ENCODE measurements at places on chromosomes 7 and 10.

GRCh38 chr10:103512591-103513379, 19.3 kb downstream of the NEURL1 start:
- DNase-seq = no peak

DNA sequence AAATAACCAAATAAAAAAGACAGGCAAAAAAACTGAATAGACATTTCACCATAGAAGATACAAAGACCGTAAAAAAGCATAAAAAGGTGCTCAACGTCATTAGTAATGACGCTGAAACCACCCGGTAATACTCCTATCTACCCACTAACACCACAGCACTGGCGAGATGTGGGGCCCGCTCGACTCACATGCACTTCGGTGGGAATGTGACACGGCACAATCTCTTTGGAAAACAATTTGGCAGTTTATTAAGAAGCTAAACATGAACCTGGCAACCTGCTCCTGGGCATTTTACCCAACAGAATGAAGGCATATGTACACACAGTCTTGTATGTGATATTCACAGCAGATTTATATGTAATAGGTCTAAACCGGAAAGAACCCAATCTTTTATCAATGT, 42.8 kb upstream of the NCAPG2 start:
- no peak for DNase-seq

GRCh38 chr7:118259115-118259514, 34.6 kb downstream of the ANKRD7 start:
- DNase-seq = no peak

GRCh38 chr7:42852531-42852930, 59.3 kb downstream of the C7orf25 start:
- no peak for DNase-seq

DNA sequence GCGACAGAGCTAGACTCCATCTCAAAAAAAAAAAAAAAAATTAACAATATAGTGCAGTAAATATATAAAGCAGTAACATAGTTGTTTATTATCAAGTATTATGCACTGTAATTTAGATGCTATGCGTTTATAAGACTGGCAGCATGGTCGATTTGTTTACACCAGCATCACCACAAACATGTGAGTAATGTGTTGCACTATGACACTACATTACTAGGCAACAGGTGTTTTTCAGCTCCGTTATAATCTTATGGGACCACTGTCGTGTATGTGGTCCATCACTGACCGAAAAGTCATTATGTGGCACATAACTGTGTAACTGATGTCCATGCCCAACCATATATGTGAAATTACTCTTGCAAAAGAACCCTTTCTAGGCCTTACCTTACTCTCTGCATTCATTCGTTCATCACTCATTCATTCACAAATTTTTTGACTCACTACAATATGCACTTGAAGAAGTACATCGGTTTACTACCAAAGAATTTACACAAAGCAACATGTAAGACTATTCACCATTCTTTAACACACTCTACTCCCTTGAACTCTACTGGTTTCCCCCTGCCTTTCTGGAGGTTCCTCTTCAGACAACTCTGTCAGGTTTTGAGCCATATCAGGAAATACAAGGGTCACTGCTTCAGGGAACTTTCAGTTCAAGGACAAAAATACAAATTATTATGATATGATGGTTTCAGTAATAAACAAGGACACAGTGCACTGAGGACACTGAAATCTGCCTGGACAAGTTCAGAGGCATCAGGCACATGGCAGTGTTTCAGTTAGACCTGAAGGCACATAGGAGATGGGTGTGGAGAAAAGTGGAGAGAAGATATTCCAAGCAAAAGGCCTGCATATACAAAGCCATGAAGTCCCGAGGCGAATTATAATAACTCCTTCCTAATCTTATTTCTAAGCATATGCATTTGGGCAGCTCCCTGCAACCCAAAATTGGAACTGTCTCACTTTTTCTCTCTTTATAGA, 17.4 kb downstream of the ITGB1 start:
- DNase-seq = no peak

DNA sequence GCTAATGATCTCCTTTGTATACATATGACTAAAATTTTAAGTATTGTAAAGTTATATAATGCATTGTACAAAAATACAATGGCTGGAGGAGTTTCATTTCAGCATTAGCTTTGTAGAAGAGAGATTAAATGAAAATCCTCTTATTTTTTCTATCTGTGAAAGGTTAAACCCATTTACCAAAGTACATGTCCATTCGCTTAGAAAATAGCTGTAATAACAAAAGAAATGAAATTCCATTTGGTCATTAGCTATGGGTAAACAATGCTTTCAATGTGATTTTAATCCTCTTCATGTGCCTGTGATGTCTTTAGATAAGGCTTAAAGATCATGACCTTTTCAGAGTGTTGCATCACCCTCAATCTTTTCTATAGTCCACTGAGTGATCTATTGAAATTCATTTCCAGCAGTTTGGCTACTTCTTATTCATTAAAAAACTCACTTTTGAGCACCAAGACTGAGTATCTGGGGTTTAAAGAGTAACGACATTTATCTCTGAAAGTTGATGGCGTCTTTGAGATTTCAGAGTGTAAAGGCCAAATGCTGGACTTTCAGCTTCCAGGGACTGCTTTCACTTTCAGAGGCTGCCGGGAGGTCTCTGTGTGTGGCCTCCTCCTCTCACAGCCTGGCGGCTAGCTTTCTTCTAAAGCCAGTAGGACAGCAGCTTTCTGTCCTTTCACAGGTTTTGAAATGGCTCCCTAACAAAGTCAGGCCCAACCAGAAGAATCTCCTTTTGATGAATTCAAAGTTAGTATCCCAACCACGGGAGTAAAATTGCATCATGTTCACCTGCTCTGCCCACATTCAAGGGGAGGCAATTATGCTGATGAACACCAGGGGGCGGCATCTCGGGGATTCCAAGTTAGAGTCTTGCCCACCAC, 701.4 kb upstream of the COBL start:
- no peak for DNase-seq

GRCh38 chr7:134419085-134419484, 39.8 kb downstream of the AKR1B1 start:
- no peak for DNase-seq

GRCh38 chr10:60291344-60291930, 98.2 kb downstream of the ANK3 start:
- DNase-seq = no peak

- no peak for DNase-seq
Observed at GRCh38 chr7:27053153-27053552, 42.6 kb downstream of the HOXA1 start.

GRCh38 chr10:81179324-81179723, 641.6 kb downstream of the SH2D4B start:
- no peak for DNase-seq

DNA sequence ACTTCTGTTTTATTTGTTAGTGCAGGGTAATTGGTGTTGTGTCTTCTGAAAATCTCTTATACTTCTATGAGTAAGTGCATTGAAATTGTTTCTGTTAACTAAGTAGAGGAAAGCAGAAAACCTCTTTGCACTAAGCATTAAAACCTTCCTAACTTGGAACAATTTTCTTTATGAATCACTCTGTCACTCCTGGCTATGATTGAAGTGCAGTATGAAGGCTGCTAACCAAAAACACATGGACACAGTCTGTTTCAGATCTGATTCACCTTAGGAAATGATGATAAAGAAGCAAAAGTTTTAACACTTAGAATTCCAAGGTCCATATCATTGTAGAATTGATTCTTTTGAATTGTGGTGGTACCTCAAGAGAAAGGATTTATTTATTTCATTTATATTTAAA, 41.9 kb downstream of the MET start:
- DNase-seq = no peak

DNA sequence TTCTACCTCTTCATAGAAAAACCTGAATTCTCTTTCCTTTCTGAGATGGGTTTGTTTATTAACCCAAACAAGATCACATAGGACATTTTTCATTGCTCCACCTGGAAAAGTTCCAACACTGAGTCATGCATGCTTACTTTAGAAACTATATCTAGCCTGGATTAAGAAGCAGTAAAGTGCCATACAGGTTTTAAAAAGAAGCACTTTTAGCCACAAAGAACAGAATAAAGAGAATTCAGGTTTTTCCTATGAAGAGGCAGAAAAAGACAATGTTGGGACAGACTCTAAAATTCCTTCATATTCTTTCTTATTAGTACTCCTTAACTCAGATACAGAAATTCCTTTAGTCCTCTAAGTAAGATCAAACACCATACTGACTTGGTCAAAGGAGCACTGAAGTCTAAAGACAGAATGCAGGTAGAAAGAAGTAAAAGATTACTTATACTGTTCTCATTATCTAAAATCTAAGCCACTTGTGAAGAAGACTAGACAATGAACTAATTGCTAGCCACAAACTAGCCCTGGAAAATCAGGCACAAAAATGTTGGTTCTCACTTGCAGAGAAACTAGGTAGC, 241.3 kb downstream of the ANK3 start:
- DNase-seq = no peak

GRCh38 chr10:45410807-45411606, 37.0 kb downstream of the ALOX5 start:
- no peak for DNase-seq

DNA sequence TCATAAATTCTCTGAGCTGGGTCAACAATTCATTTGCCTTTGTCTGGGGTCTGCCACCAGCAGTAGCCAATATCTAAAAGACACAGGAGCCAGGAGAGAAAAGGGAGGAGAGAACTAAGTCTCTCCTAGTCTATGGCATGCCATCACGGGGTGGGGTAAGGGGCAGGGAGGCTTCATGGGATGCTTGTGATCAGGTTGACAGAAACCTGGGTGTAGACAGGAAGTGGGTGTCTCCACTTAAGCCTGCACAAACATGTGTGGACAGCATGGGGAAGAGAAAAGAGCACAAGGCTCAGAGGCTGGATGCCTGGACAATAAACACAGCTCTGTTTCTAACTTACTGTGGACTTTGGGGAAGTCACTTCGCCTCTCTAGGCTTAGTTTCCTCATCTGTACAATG, 11.5 kb upstream of the C10orf53 start:
- no peak for DNase-seq

GRCh38 chr10:33746836-33747268, 412.4 kb upstream of the NRP1 start:
- no peak for DNase-seq

GRCh38 chr10:102300278-102300843, 55.0 kb downstream of the GBF1 start:
- no peak for DNase-seq

DNA sequence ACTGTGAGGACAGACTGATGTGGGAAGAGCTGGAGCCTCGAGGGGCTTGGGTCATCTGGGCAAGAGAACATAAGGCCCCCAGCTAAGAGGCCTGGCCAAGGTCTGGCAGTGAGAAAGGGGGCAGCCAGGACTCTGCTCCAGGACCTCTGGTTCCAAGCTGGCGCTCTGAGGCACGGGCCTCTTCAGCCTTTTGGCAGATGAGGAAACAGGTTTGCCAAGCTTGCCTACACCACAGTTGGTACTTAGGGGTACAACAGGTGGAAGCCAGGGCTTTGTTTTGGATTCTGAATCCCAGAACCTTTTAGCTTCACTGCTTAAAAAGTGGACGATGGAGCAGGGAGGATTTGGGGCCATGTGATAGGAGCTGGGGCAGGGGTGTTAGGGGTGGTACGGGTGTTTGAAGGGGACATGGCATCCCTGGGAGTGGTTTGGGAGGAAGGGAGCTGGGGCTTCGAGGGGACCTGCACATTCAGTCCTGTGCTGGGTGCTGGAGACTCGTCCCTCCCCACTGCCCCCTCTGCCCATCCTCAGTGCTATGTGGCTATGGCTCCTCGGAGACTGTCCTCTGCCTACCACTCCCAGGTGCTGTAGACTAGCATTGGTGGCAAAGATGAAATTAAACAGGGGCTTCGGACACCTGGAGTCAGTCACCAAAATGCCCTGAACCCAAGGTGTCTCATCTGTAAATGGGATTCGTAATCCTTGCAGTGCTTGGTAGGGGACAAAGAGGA, 30.3 kb downstream of the ZNF775 start:
- no peak for DNase-seq

GRCh38 chr7:73907554-73908122, 46.7 kb downstream of the TMEM270 start:
- DNase-seq = no peak

GRCh38 chr7:121197455-121197854, 131.3 kb upstream of the WNT16 start:
- no peak for DNase-seq

- DNase-seq = no peak
Observed at GRCh38 chr7:29609162-29610037, 45.8 kb downstream of the PRR15 start.

All from activated T-helper 1 cell treated with Interleukin-2 at 50 U/mL for 16 hours (primary cell).